DMS79 treated with DMSO at 0.1 percent for 48 hours (cell line): ENCODE measurements at places on chromosomes 2 and 18.

DNA sequence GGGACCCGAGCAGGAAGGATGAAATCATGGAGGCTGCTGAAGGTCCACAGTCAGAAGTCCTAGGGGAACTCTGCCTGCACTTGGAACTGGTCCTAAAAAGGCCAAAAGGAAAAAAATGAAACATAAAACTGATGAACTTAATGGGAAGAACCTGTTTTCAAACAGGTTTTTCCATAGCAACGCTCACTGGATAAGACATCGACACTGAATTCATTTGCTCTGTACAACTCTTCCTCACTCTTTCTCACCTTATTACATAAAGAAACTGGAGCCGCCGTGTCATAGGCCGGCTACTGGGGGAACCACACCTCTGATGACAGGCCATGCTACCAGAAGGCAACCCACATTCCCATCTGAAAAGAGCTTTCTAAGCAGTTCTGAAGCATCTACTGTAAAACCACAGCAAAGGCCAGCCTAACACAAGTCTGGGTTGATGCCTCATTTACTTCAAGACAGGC, 83.6 kb downstream of the FARSB start:
- no peak for DNase-seq

DNA sequence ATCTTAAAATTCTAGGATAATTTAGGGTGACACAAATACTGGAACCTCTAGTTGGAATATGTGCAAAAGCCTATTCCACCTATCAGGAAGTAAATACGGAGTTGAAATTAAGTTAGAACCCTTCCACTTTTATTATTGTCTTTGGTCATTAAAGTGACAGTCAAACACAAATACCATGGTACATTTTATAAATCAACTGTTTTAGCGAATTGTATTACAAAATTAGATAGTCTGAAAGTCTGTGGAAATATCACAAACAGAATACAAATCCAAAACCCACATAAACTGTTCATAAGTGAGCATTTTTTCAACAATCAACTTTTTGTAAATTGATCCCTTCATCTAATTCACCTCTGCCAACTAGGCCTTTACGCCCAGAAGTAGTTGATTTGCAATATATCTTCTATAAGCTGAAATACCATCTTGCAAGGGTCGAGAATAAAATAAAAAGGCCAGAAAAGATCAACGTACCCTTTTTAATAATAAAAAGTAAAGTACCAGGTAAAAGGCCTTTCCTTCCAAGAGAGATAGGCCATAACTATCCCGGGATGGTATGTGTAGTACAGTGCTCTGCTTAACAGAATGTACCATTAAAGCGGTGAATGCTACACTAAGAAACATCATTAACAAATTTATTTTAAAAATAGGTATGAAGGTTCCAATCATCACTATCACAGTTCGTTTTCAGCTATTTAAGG, 1.3 kb downstream of the USP34 start:
- DNase-seq, result peak; percentile 52

DNA sequence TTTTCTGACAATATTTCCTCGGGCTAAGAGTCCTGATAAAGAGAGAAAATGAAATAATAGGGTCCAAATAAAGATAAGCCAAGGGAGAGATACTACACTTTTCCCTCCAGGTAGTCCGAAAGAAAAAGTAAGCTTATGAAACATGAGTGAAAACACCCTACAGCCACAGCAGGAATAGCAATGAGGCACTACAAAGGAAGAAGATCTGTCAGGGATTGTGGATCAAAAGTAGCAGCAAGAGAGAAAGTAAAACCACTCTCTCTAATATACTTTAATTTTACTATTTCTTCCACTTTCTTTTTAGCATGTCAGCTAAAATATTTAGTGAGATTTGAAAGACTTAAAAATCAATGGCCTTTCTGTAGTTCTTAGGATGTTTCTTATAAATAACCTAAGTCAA, 1601.8 kb downstream of the LRP1B start:
- no peak for DNase-seq

DNA sequence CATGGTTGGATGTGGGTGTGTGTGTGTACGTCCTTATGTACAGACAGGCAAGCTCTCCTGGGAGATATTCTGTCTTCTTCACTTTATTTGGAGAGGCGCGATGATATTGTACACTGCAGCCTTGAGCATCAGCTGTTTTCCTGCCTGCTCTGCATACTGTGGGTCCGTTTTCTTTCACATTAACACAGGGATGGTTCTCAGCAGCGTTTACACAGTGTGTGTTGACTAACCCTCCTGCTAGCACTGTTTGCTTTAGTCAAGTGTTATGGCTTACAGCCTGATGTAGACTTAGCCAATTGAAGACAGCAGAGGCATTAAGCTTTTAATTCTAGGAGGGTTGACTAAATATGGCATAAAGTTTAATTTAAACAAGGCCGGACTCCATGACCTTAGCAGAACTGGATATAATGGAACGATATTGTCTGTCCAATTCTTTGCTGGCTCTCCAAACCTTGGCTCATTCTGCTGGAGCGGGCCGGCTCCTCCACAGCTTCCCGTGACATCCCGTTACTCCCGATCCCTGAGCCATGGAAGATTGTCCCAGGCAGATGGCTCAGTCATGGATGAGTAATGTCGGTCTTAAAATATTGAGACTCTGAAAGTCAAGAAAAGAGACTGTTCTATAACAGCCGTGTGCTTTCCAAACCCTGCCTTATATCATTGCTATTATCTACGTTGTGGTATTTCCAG, 134.7 kb downstream of the TPGS2 start:
- peak; percentile 88 for DNase-seq

DNA sequence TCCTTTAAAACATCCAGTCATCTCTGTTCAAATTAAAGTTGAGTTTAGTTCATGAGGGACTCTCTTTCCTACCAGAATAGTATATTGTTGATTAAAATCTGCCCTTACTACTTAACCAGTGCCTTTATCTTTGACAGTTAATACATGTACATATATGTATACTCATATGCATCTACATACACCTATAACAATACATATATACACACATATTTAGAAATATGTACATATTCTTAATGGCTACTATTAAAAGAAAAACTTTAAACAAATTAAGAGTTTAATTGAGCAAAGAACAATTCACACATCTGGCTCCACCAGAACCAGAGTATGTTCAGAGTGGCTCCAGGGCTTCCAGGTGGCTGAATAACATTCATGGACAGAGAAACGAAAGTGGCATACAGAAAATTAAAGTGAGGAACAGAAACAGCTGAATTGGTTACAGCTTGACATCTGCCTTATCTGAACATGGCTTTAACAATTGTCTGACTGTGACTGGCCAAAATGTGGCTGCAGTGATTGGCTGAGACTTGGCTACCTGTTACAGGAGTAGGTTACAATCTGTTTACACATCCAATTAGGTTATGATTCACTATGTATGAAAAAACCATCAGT, 38.8 kb downstream of the ZNF519 start:
- DNase-seq, result no peak
